ENCODE measurements at places on chromosomes 2 and 18.

DNA sequence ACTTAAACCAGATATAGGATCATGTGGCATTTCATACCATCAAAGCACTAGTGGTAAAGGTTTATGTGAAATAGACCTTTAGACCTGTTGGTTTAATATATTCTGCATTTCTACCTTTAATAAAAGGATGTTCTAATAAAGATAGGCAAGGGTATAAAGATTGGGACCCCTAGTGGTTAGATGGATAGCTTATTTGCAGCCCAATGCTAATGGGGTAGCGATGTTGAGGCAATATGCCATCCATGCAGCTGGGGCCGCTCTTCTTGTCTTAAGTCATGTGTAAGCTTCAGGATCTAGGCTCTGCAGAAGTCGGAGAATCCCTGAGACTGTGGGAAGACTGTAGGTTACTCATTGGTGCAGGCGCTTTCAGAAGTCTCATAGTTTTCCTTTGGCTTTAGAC is 114.9 kb downstream of the ICOS start:
- no peak for DNase-seq

DNA sequence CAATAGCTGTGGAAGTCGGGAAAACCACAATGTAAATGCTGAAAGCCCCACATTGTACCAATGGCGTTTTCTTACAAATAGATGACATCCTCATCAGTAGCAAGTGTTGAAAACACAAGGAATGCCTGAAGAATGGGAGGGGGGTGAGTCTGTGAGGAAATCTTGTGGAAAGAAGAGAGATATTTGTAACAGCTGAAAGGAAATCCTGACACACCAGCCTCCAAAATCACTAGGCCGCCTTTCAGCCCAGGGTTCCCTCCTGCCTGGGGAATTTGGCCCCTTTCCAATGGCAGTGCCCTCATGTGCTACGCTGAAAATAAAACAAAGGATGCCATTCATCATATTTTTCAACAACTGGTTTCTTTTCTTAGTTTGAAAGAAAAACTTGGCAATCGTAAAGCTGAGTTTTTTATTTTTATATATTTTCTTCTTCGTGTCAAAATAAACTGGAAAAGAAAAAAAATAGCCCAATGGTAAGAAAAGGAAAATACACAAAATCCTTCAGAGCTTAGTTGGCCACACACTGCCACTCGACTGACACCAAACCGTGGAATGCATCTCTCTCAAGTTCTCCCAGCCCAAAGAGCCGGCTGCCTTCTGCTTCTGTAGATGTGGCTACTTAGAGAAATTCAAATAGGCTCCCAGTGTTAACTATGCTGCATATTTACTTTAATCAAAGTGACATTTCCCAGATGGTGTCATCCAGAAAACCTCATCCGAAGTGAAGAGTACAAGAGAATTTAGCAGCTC is 52.0 kb downstream of the FTCDNL1 start:
- DNase-seq = no peak

DNA sequence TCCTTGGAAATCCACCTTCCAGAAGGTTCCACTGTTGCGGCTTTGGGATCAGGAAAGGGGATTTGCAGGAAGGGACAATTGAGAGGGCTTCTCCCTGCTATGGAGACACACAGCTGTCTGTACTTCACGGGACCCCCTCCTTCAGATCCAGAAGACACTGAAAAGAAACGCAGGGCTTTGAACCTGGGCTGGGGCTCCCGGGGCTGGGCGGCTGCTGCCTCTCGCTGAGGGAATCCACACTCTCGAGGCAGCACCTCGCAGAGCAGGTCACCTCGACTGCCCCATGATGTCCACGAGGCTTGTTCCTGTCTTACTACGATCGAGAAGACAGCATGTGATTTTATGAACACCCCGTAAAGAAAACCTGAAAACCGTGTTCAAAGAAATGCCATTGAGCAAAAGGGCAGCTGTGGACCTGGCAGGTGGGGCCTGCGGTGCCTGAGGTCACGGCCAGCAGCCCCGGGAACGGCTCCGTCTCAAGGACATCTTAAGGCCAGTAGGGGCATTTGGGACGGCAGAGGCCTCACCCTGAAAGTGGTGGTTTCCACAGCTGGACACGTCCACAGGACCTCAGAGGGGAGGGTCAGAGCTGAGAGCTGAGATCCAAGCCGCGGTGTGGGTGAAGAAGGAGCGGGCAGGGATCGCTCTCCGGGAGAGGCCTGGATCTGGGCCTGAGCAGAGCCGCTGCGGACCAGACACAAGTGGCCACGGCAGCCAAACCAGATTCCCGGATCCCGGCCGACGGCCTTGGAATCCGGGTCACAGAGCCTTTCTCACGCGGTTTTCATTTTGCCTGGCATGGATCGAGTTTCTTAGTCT is 165.7 kb downstream of the RTP5 start:
- DNase-seq = no peak

- no peak for DNase-seq
Observed at GRCh38 chr2:7288484-7288883, 371.3 kb downstream of the RNF144A start.

DNA sequence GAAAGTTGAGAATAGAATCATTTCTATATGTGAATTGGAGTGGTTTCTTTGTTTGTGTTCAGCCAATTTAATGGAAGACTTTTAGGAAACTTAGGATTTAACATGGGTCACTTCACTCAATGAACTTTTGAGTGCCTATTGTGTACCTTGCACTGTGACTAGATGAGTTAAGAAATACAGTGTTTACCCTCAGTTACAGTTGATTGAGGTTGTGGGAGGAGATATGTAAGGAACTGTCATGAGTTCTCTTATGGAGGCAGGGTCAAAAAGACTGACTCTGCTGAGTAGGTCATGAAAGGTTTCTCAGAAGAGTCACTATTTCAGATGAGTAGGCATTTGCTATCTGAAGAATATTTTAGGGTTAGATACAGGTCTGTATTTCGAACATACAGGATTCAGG is 98.6 kb downstream of the RAB3GAP1 start:
- DNase-seq = no peak

- no peak for DNase-seq
Observed at GRCh38 chr2:207734264-207734635, 22.8 kb downstream of the CCNYL1 start.

All from activated CD8-positive, alpha-beta memory T cell treated with anti-CD3 and anti-CD28 coated beads for 1 hour (primary cell).